AG08396 (cell line): ENCODE measurements at places on chromosomes 5 and 9.

- DNase-seq = peak; percentile 26
Measured at GRCh38 chr9:129962889-129963703, 79.9 kb downstream of the FNBP1 start.

DNA sequence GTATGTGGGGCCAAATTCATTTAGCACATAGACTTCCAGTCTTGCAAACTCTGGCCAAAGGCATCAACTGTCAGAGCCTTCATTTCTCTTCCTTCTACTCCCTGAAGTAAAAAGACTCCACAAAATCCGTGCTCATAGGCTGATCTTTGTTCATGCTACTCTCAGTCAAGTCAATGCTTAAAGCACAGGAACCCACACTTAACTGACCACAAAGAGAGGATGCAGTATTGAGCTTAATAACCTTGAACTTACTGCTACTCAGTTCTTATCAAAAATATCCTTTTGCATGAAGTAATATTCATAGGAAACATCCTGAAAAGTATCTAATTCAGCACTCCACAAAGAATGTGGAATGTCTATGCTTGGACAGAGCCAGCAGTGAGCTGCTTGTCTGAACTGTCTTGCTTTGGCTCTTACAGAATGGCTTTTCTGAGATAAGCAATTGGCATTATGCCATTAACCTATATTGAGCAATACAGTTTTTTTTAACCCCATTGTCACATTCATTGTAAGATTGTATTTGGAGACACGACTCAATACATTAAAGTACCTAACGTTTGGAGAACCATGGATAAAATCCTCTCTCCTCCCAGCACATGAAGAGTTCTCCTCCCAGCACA, 21.7 kb downstream of the LPAR1 start:
- peak; percentile 32 for DNase-seq

- DNase-seq = no peak
Measured at GRCh38 chr5:72940082-72940481, 15.8 kb upstream of the FCHO2 start.

GRCh38 chr5:71737931-71738539, 19.0 kb downstream of the CARTPT start:
- DNase-seq = no peak

- DNase-seq = no peak
Measured at GRCh38 chr5:118407958-118408357, 580.4 kb downstream of the DTWD2 start.
